ENCODE measurements at places on chromosomes 6 and 20.
A peak's percentile ranks its signal among the peaks of the same experiment; 100 is the strongest.

- DNase-seq: no peak
Observed at GRCh38 chr6:40520678-40521077, 66.5 kb downstream of the LRFN2 start.

DNA sequence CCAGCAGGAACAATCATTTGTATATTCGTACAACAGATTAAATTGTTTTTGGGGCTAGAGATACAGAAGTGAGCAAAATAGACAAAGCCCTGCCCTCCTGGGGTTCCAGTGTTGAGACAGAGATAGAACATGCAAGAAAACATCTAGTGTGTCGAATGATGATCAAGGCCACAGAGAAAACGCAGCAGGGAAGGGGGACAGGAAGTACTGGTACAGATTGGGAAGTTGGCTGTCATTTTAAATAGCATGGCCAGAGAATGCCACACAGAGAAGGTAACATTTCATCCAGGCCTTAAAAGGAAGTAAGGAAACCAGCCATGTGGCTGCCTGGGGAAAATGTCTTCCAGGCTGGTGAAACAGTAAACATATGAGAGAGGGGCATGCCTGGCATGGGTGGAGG lies 202.6 kb upstream of the MYLIP start:
- DNase-seq: no peak

DNA sequence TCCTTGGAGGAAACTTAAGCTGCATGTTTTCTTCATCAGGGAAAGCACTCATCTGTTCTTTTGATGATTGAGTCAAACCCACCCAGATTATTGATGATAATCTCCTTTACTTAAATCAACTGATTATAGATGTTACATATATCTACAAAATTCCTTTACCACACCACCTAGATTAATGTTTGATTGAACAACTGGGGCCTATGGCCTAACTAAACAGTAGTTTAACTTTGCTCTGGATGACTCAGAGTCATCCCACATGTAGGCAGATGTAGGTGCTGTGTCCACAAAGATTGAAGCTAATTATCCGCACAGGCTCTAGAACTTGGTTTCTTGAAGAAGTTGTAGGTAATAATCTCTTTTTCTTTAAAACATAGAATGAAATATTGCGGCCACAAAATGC lies 42.2 kb downstream of the PKIB start:
- no peak for DNase-seq

DNA sequence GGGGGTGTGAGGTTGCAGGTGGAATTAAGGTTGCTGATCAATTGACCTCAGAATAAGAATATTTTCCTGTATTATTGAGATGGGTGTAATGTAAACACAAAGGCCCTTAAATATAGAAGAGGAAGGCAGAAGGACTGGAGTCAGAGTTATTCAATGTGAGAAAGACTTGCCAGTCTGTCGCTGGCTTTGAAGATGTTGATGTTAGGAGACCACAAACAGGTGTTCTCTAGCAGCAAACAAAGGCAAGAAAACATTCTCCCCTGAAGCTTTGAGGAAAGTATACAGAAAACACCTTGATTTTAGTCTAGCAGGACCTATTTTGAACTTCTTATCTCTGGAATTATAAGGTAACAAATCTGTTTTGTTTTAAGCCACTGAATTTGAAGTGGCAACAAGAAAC lies 138.9 kb upstream of the PTPRK start:
- DNase-seq: no peak

DNA sequence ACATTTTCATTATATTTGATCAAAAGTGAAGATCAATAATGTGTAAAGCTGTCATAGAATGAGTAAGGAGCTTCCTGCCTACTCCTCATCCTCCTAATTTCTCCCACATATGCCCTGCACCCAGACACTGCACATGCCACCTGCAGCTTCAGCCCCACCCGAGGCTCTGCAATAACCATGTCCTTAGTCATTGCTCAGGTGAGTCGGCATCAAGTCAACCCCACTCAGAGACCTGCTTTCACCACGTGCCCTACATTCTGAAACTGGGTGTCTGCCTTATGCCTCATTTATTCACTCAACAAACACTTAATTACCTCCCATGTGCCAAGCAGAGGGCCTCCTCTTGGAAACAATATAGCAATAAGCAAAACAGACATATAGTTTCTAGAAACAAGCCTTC lies 15.4 kb upstream of the TNFAIP3 start:
- DNase-seq: no peak

DNA sequence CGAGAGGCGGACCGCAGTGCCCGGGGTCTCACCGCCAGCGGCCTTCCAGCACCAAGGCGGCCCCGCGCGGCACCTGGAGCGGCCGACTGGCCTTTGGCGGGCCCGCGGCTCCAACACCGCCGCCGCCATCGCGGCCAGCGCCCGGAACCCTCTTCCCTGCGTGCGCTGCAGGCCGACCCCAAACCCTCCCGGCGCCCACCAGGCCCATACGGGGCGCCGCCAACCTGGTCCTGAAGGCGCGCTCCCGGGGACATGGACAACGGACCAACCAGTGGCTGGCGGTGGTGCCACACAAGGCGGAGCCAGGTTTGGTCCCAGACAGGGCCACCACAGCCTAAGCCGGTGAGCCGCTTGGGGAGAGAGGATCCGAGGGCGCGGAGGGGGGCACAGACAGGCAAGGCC lies 1514.8 kb upstream of the DEFB115 start:
- DNase-seq: no peak

GRCh38 chr6:137046871-137047412 lies 2.2 kb upstream of the IL20RA start:
- no peak for DNase-seq

DNA sequence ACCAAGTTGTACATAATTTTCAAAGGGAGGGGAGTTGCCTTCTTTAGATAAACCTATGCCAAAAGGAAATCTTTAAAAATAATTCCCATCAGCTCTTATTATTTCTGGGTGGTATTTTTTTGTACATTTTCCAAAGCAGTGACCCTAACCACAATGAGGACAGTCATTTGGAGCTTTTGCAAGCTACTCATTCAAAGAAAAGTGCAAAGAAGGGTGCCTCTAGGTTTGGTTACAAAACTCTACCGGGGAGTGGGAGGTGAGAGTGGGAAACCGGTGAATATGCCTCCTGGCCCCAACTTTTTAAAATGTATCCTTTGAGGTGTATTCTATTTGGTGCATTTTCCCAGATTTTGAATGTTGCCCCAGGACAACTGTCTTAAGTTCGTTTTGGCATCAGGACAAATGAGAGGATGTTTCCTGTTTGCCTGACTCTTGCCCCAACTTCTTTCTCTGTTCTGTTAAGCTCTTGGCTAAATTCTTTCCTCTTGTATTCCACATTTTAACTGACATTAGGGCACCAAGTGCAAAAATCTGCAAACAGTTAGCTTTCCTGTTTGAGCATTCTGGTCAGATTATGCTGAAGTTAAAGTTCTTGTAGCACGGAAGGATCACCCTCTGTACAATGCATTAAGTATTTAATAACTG lies 78.9 kb downstream of the SLX4IP start:
- no peak for DNase-seq

- DNase-seq: no peak
Observed at GRCh38 chr6:138601128-138601527, 101.8 kb upstream of the NHSL1 start.

DNA sequence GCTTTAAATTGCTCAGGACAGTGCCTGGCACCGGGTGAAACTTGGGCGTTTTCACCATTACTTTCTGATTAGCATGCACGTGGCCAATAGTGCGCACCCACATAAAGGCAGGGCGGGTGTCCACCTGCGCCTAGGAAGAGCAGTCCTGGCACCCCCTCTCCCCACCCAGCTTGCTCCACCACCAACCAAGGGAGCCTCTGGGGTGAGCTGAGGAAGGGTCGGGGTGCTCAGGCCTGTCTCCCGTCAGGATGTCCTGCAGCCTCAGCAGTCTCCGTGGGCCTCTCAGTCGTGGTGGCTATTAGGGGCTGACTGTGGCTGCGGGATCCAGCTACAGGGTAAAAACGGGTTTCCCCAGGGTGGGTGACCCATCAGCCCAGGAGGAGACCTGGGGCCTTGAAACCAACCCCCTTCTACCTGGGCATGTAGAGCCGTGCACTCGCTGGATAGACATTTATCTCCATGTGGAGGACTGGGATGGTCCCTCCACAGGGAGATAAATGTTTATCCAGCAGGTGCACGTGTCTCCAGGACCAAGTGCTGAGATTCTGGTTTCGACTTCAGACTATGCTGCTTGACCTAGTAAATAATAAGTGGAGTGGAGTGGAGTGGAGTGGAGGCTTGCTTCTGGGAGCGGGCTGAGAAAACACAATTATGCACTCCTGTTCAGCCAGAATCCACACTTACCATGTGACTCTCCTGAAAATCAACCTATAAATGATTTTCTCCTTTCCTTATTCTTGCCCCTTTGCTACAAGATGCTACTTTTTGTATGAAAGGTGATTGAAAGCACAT lies 91.1 kb downstream of the ZDHHC14 start:
- no peak for DNase-seq

- DNase-seq: peak; percentile 62
Observed at GRCh38 chr6:30857549-30857948, 26.8 kb upstream of the DDR1 start.

GRCh38 chr6:71481011-71481410 lies 192.4 kb downstream of the OGFRL1 start:
- DNase-seq: no peak

DNA sequence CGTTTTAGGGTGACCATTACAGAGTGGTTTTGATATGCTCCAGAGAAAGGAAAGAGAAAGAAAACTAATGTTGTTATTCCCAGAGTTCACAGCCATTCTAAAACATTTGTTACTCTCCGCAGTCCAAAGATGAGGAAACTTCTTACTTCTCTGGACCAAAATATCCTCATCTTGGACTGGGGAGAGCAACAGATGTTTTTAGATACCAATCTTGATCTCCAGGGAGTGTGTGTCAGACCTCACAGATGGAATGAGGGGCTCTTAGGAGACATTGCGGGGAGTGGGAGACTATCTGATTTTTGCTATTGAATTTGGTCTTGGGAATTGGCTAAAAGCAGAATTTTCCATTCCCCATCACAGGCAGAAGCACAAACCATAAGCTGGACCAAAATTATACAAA lies 110.8 kb downstream of the TNFAIP3 start:
- peak; percentile 61 for DNase-seq

DNA sequence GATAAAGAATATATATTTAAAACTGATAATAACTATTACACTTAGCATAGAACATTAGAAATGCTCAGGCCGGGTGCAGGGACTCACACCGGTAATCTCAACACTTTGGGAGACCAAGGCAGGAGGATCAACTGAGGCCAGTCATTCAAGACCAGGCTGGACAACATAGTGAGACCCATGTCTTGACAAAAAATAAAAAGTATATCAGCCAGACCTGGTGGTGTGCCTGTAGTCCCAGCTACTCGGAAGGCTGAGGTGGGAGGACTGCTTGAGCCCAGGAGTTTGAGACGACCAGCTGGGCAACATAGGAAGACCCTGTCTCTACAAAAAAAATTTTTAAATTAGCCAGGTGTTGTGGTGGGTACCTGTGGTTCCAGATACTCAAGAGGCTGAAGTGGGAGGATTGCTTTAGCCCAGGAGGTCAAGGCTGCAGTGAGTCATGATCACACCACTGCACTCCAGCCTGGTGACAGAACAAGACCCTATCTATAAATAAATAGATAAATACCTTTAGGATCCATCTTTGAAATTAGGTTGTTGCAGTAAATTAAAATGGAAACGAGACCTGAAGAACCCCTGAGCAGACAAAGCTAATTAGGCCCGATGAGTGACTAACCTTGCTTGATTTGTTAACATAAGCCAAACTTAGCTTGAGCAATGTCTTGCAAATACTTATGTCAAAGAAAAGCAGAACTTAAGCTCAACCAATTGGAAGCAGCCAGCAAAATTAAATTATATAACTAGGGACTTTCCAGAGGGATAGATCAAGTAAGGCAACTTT lies 75.8 kb upstream of the E2F3 start:
- DNase-seq: no peak

- peak; percentile 63 for DNase-seq
Observed at GRCh38 chr6:111922454-111923297, 49.4 kb upstream of the FYN start.

GRCh38 chr20:36628076-36628475 lies 17.9 kb downstream of the SLA2 start:
- DNase-seq: no peak
